ENCODE measurements at places on chromosomes 7 and 10.
A peak's percentile ranks its signal among the peaks of the same experiment; 100 is the strongest.

GRCh38 chr7:5492020-5492635 lies 68.5 kb upstream of the TNRC18 start:
- no peak for DNase-seq

DNA sequence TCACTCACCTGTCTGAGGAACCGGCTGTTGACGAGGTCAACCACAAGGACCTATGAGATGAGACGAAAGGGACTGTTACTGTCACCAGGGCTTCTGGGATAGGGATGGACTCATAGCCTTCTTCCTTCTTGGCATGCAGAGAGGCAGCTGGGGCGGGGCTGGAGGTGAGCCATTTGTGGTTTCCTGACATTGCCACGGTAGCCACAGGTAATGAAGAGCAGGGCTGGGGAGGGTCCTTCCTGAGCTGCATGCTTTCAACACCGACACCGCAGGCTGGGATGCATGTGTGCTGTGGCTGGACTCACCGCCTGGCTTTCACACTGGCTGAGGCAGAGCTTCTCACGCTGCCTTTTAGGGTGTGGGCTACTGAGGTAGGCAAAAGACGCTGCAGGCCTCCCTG lies 46.4 kb upstream of the MKRN1 start:
- DNase-seq = peak; percentile 2

DNA sequence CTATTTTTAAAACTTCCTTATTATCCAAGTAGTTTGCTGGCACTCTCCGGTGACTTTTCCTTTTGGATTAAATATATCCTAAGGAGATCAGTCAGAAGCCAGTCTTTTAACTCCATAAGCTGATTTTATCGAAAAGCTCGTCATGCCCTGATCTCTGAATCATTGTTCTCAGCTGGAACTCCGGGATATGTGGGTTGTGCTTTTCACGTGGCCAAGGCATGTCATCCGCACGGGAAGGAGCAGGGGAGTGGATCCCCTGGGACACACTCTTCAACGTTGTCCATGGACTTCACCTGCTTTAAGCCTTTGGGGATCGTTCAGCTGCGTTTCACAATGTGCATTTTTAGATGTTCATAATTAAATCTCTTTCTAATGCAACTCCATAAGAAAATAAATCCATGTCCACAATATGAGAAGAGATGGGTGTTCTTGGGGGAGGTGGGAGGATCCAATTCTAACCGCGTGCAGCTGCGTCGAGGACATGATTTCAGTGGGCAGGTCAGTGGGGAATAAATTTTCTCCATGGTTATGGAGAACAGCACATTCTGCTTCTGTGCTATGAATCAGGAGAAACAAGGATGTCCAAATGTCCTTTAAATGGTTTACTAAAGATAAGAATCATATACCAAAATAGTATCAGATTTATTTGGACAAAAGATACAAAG lies 229.5 kb upstream of the ADARB2 start:
- DNase-seq = no peak

DNA sequence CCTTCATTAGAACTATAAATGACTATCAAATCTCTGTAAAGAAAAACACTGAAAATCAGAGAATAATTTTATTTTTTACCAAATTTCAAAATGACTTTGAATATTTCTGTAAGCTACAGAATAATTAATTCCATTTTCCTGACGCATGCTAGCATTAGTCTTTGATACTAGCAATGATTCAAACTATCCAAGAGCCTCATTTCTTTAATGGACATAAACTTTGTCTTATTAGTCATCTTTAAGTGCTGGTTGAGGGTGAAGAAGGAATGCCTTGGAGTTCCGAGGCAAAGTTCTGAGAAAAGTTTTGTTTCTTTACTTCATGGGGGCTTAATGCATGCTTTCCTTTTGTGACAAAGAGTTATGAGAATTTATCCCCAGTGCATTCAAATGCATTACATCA lies 137.3 kb downstream of the AGMO start:
- DNase-seq = no peak

- DNase-seq = no peak
These were observed 154.9 kb upstream of the ITGB1 start for GRCh38 chr10:33112831-33113455.

DNA sequence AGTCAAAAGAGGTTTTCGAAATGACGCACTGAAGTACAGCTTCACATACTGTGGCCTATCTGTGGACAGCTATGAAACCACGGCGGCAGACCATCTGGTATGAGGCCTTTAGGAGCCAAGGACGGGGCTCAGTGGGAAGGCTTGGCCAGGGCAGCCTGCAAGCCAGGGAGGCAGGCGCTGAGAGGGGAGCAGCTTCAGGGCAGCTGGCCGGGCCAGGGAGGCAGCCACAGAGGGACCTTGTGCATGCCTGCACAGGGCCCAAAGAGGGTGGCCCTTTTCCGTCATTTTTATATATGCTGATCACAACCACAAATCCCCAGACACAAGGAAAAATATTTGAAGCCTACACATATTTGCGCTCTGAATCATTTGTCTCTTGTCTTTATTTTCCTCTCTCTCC lies 13.5 kb downstream of the CALD1 start:
- no peak for DNase-seq

- no peak for DNase-seq
These were observed 5.0 kb downstream of the HBP1 start for GRCh38 chr7:107173691-107174406.

- DNase-seq = no peak
These were observed 120.4 kb upstream of the RHOBTB1 start for GRCh38 chr10:61064356-61064755.

- no peak for DNase-seq
These were observed 23.0 kb downstream of the CDH23 start for GRCh38 chr10:71419750-71420149.

GRCh38 chr10:98074315-98074911 lies 44.0 kb upstream of the CRTAC1 start:
- no peak for DNase-seq

DNA sequence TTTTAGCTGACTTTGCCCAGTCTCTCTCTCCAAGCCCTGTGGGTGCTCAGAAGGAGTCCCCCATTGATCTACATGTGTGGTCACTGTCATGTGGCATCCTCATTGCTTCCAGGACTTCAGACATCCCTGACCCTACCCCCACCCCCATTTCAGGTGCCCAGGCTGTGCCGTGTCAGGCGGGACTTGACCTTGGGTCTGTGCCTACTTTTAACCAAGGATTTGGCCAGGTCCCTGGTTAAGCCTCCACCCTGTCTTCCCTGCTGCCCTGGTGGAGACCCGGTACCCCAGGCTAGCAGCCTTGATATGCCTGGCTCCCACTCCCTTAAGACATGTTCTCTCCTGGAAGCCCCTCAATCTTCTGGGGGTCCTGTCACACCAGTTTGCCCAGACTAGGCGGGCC lies 31.3 kb downstream of the PRF1 start:
- DNase-seq = no peak

GRCh38 chr10:6788731-6789130 lies 208.7 kb upstream of the PRKCQ start:
- no peak for DNase-seq
